ENCODE measurements at places on chromosomes 1 and 21.

GRCh38 chr1:164707868-164708331, 148.9 kb downstream of the PBX1 start:
- DNase-seq, result peak; percentile 89

- no peak for DNase-seq
Measured at GRCh38 chr21:41680444-41681347, 86.2 kb downstream of the RIPK4 start.

- DNase-seq, result no peak
Measured at GRCh38 chr21:40613546-40614030, 233.4 kb downstream of the DSCAM start.

- DNase-seq, result no peak
Measured at GRCh38 chr1:224647449-224647848, 31.3 kb downstream of the CNIH3 start.

DNA sequence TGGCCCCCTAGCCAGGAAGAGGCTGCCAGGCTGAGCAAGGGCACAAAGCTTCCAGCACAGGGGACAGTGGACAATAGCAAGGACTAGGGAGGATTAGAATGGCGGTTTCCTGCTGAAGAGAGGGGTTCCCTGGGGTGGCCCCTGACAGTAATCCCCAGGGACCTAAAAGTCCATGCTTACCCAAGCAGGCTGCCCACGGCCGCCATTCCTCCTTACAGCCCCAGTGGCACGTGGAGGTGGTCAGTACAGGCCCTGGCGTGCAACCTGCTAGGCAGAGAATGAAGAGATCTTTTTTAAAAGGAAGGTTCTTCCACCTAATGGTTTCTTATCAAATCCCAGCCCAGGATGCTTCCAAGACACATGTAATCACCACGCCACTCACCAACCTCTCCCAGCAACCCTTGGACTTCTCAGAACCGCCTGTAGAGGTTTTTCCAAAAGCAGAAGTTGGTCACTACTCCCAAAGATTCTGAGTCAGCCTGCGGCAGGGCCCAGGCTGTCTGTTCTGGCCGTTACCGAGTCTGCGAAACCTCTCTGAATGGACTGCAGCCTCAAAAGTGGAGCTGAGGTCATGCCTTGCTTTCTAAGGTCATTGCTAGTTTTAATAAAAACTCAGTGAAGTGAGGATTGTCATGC, 926 bp downstream of the MRPL55 start:
- DNase-seq, result no peak

GRCh38 chr1:110485725-110486124, 33.2 kb downstream of the KCNA10 start:
- DNase-seq, result no peak

- no peak for DNase-seq
Measured at GRCh38 chr1:117396074-117396473, 28.8 kb downstream of the MAN1A2 start.

GRCh38 chr1:24308365-24309015, 10.7 kb upstream of the GRHL3 start:
- DNase-seq, result no peak

DNA sequence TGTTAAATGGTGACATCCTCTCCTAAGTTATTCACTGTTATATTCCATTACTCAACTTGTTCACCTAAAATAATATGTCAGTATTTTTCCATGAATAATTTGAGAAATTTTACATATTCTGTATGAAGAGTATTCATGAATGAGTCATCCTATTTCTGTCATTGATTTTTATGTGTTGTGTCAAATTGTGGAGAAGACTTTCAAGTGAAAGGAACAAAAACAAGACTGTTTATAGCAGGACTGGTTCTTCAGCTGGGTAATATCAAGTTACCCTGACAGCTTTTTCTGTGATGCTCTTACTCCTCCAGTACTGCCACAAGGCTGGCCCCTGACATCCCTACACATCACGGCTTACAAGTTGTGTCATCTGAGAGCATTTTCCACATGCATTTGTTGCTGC, 847.7 kb downstream of the NCAM2 start:
- DNase-seq, result no peak

- DNase-seq, result peak; percentile 76
Measured at GRCh38 chr1:10973552-10973951, 38.9 kb upstream of the TARDBP start.

- DNase-seq, result no peak
Measured at GRCh38 chr1:208242941-208243526, 1.1 kb downstream of the PLXNA2 start.

DNA sequence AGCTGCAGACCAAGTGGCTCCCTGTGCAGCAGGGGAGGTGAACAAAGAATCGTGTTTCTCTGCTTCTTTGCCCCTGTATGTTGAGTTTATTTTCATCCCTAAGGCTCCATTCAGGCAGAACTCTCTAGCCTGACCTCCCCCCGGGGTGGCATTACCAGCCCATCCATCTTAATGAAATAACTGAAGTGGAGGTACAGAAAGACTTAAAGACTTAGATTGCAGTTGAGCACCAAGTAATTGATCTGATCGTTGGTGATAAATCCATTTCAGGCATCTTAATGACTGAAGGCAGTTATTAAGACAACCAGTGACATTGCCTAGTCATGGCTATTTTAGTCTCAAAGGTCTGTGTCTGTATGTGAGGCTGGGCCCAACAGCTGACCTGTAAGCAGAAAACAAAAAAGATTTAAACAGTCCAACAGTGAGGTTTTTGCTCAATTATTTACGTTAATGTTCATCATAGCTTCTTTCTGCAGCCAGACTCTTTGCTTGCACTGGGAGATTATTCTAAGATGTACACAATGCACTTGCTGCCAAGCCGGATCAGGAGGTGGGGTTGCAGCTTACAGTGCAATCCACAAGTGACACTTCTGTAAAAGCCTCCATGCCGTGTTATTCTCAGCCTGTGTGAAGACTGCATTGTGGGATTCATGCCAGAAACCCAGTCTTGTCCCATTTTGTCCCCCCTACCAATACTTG, 363.0 kb upstream of the DUSP10 start:
- DNase-seq, result no peak

DNA sequence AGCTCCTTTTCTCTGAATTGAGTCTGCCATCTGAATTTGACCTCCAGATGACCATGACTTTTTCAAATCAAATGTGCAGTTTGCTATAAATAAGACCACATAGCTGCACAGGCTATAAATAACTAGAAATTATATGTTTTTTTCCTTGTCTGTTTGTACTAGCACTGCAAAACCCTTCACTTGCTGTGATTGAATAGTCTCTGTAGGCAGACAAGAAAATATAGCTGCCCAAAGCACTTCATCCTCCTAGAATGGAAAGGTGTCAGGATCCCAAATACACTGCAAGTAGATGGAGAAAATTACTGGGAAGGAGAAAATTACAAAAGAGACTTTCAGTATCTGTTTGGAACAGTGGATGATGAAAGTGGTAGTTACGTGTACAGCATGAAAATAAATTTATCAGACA, 175.8 kb downstream of the APP start:
- DNase-seq, result no peak

DNA sequence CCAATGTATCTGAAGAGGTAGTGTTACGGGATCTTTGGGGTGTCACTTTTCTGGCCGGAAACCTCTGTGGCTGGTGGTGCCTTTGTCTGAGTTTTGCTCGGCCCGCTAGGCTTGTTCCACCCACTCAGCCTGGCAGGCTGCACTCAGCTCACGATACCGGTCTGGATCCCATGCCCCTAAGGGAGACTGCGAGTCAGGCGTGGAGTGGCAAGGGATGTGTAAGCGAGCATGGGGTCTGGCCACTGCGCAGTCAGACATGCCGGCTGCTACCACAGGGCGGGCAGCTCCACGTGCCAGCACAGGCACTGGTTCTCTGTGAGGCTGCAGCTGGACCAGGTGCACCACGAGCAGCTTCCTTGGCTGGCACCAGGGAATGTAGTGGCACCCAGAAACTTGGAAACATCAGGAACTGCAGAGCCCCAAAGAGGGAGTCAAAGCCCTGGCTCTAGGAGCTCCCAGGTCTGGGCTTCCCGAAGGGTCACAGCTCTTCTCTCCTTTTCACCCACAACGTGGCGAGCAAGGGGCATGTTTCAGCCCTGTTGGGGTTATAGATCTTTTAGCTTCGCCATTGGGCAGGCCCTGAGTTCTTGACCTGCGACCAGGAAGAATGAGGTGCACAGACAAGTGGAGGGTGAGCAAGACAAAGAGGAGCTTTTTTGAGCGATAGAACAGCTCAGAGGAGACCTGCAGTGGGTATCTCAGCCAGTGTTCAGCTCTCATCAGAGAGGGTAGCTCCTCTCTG, 23.8 kb upstream of the LRRC8C start:
- DNase-seq, result no peak

GRCh38 chr1:58308206-58308605, 238.3 kb downstream of the OMA1 start:
- DNase-seq, result no peak

- DNase-seq, result peak; percentile 78
Measured at GRCh38 chr1:163071405-163072255, 2.5 kb downstream of the RGS4 start.

DNA sequence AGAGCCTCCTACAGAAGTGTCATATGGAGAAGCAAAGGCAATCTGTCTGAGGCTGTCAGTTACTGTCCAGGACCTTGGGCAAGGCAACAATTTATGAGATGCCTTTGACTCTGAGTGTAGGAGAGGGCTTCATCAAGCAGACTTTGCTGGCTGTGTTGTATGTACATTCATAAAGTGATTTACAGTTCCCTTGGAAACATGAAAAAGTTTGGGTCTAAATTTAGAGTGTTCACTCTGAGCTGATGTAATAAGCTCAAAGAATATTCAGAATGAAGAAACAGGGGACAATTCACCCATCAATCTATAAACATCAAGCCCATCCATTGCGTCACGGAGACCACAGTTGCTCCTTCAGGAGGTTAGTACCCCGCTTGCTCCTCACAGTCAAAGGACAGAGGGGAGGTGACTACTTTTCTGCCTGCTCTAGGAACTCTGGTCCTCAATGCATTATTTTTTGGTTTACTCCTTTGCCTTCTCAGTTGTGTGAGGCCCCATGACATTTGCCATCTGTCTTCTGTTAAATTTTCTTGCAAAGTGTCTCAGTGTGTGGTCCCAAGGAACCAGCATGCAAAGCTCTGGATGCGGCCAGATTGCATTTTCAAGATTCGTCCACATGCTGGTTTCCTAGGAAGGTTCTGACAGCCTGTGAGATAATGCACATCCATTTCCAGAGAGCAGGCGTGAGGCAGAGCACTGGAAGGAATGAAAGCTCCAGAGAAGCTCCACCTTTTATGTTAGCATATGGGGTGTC, 241.1 kb upstream of the KIAA0040 start:
- no peak for DNase-seq

- peak; percentile 90 for DNase-seq
Measured at GRCh38 chr1:25958465-25958864, 39.4 kb downstream of the PAFAH2 start.

Data from AG10803 (cell line).